Glutamatergic neuron (in vitro differentiated cells): ENCODE measurements at places on chromosomes 6 and 20. TPM values are rescaled to one million over a fixed set of nuclear protein-coding genes. Genes with fewer than 3 reads are reported as not detected.

The ZNF311 gene
- total RNA-seq = 5.1 TPM

The RSPO4 gene
- 0.86 TPM for total RNA-seq

The SMOC2 gene
- total RNA-seq = 0.44 TPM

The DACT2 gene
- 0.22 TPM for total RNA-seq

GRCh38 chr6:150025201-150025917 is at the start of gene RAET1L:
TSS of gene RAET1L (minus strand) at chr6:150025532. CDS start at chr6:150025471, 61 bp downstream.
- H3K27ac ChIP-seq = no peak within 1 kb of the TSS
- no peak for DNase-seq
- H3K36me3 ChIP-seq = no peaks in the 10 kb centered on the region
- peaks cover 8% of the 10 kb centered on the region for H3K27me3 ChIP-seq
- no peak within 1 kb of the TSS for H3K4me3 ChIP-seq
- H3K4me1 ChIP-seq = peaks cover 3% of the 10 kb centered on the region

DNA sequence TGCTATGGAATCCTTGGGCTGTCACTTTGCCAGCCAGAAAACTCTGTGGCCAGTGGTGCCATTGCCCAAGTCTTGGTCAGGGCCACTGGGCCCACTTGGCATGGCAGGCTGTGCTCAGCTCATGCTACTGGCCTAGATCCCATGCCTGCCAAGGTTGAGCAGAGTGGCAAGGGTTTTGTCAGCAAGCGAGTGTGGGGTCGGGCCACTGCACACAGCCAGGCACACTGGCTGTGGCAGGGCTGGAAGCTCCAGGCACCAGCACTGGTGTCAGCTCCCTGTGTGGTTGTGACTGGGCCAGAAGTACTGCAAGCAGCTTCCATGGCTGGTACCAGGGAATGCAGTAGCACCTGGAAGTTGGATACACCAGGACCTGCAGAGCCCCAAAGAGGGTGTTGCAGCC is 846.8 kb downstream of the EYS start:
- no peak for DNase-seq
- no peaks in the 10 kb centered on the region for H3K27me3 ChIP-seq
- no peak overlapping the region for H3K27ac ChIP-seq
- H3K4me1 ChIP-seq = no peaks in the 10 kb centered on the region
- H3K4me3 ChIP-seq = no peak overlapping the region

The COL11A2 gene
- total RNA-seq = 3.8 TPM

DNA sequence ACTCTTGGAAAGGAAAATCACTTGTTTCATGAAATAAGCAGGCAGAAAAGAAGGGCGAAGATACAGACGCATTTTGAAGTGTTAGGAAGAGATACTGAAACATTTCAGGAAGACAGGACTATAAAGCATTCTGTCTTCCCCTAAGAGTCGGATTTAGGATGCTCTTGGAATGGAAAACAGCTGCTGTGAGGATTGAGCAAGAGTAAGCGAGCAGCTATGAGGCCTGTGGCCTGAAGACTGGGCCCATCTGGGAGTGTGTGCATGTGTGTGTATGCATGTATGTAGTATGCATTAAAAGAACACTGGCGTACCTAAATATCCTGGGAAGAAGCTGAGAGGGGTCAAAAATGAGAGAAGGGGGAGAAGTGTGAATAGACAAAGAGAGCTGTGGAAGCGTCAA is 83.6 kb downstream of the SIM1 start:
- no peaks in the 10 kb centered on the region for H3K36me3 ChIP-seq
- H3K4me3 ChIP-seq = no peak overlapping the region
- no peak overlapping the region for H3K27ac ChIP-seq
- DNase-seq = no peak
